ENCODE measurements at places on chromosomes 7 and 10.
A peak's percentile ranks its signal among the peaks of the same experiment; 100 is the strongest.

DNA sequence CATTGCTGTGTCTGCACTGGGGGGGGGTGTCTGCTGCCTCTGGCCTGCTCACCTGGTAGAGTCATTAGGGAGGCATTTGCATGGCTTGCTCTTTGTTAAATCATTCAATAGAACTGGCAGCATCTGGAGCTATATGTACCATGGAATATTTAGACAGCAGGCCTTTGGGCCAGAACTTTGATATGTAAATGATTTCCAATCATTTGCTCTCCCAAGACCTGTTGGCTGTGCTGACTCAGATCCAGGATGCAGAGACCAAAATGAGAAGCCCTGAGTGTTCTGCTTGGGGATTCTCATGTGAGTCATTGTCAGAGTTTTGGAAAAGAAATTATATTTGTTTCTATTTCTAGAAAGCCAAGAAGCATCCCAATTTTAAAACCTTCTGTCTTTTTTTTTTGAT, 257.6 kb upstream of the IGFBP3 start:
- DNase-seq: no peak

- DNase-seq: peak; percentile 68
Observed at GRCh38 chr7:65216469-65216868, 157.2 kb upstream of the ZNF92 start.

DNA sequence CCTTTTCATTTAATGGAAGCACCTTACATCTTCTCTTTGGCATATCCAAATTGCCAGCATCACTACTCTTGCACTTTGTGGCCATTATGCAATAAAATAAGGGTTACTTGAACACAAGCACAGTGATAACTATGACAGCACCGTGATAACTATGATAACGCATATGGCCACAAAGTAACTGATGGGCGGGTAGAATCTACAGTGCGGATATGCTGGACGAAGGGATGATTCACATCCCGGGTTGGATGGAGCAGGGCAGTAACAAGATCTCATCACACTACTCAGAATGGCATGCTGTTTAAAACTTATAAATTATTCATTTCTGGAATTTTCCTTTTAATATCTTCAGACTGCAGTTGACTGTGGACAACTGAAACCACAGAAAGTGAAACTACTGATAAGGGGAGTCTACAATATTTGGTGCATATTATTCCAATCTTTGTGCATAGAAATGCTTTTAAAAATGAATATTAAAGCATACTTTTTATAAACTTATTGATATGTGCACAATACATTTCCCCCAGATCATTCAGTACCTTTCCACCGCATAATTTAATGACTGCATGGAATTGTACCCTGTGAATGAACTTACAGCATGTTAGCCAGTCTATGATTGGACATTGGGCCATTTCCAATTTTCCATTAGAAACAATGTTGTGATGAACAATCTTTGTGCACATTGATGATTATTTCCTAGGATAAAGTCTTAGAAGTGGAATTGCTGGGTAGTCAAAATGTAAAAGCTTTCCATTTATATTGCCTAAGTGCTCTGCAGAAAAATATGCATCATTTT, 136.4 kb downstream of the WNT2 start:
- DNase-seq: no peak

- DNase-seq: peak; percentile 36
Observed at GRCh38 chr10:115093286-115093775, at the start of gene ATRNL1. Gene ATRNL1, plus strand, starts transcription at chr10:115093365. Its CDS starts 386 bp downstream, at chr10:115093751.

GRCh38 chr7:121621937-121622336, 225.8 kb upstream of the FAM3C start:
- no peak for DNase-seq

All from pancreas (tissue), 10 donors.